ENCODE measurements at places on chromosomes 11 and 22. TPM values are rescaled to one million over a fixed set of nuclear protein-coding genes. Genes with fewer than 3 reads are reported as not detected.

DNA sequence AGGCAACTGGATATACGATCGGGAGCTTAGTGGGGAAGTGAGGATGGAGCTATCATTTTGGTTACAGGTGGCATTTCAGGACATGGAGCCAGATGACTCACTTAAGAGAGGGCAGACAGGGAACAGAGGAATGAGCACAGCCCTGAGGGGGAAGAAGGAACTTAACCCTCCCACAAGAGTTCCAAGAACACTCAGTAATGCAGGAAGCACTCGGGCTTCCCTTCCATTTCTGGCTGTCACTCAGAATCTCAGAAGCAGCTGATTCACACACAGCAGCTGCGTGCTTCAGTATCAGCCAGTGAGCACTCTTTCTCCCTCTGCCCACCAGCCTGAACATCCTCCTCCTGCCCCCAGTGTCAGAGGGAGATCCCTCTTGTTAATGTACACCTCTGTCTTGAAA lies 34.8 kb downstream of the EFCAB6 start:
- no peaks in the 10 kb centered on the region for H3K36me3 ChIP-seq
- H3K27ac ChIP-seq, result no peak overlapping the region
- no peak for DNase-seq
- H3K4me1 ChIP-seq, result no peaks in the 10 kb centered on the region
- no peak overlapping the region for H3K4me3 ChIP-seq

DNA sequence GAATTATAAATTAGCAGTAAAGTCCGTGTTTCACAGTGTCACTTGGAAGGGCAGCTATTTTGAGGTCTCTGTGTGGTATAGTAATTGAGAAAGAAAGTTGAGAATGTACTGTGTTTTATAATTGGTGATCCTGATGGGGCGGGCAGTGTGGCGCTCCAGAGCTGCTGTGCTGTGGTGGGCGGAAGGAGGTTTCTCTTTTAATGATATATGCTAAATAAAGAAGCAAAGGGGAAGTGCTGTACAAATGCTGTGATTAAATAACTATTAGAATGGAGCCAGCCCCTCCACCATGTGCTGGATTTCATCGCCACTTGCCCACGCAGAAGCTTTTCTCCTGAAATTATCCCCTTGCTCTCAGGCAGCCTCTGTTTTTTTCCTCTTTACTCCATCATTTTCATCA lies 24.6 kb downstream of the ATXN10 start:
- H3K4me1 ChIP-seq, result peaks cover under 1% of the 10 kb centered on the region
- H3K4me3 ChIP-seq, result no peak overlapping the region
- peaks cover 31% of the 10 kb centered on the region for H3K36me3 ChIP-seq
- no peaks in the 10 kb centered on the region for H3K27me3 ChIP-seq
- DNase-seq, result no peak
- H3K27ac ChIP-seq, result peak overlapping the region; percentile 14

- no peak overlapping the region for H3K27ac ChIP-seq
- peaks cover 32% of the 10 kb centered on the region for H3K36me3 ChIP-seq
- H3K4me1 ChIP-seq, result no peaks in the 10 kb centered on the region
- H3K4me3 ChIP-seq, result no peak overlapping the region
Measured at GRCh38 chr11:76010051-76010450, 195.0 kb downstream of the UVRAG start.

GRCh38 chr11:116217006-116217405 lies 555.8 kb downstream of the BUD13 start:
- no peak overlapping the region for H3K4me3 ChIP-seq
- H3K27ac ChIP-seq, result no peak overlapping the region
- DNase-seq, result peak; percentile 28
- H3K36me3 ChIP-seq, result no peaks in the 10 kb centered on the region

DNA sequence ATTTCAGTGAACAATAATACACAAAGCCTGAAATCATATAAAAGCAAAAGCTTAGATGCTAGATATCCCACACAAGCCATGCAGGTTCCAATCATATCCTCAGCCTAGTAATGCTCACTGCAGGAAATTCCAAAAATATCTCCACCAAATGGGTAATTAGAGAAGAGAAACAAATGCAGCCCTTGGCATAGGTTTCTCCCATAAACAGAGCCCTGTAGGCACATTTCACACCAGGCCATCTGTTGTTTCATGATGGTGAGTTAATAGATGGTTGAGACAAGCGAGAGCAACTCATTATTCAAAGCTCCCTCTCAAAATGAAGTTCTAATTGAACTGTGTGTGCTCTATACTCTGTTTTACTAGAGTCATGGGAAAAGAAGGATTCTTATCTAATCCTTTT lies 154.6 kb upstream of the TRPC6 start:
- H3K4me1 ChIP-seq, result no peaks in the 10 kb centered on the region
- no peak for DNase-seq
- no peak overlapping the region for H3K27ac ChIP-seq

DNA sequence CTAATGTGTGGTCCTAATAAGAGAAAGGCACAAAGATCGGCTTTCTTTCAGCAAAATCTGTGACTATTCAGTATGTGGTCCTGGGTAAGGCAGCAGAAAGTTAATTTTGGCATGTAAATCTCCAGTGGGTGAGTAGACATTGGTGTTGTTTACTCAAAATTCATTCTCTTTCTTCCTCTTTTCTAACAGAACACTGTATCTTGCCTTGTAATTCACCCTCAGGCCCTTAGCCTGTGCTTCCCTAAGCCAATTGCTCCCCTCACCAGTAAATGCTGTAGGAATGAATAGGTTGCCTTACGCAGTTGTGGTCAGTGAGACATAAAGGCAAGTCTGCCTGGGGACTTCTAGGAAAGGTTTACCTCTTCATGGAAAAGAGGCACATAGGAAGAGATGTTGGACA lies 49.9 kb upstream of the PDE3B start:
- no peak for DNase-seq
- H3K27me3 ChIP-seq, result no peaks in the 10 kb centered on the region

- H3K4me3 ChIP-seq, result no peak overlapping the region
- H3K27me3 ChIP-seq, result no peaks in the 10 kb centered on the region
- no peaks in the 10 kb centered on the region for H3K4me1 ChIP-seq
Measured at GRCh38 chr11:42075180-42075579, 615.7 kb upstream of the LRRC4C start.

- no peak overlapping the region for H3K27ac ChIP-seq
- H3K4me3 ChIP-seq, result no peak overlapping the region
- no peaks in the 10 kb centered on the region for H3K27me3 ChIP-seq
- no peaks in the 10 kb centered on the region for H3K4me1 ChIP-seq
- DNase-seq, result no peak
Measured at GRCh38 chr11:120827820-120828219, 196.1 kb upstream of the TBCEL start.

GRCh38 chr11:78542007-78542406 lies 32.7 kb downstream of the NARS2 start:
- peak overlapping the region; percentile 46 for H3K27ac ChIP-seq
- peaks cover 26% of the 10 kb centered on the region for H3K36me3 ChIP-seq
- no peak overlapping the region for H3K4me3 ChIP-seq
- H3K27me3 ChIP-seq, result no peaks in the 10 kb centered on the region
- H3K4me1 ChIP-seq, result peaks cover 5% of the 10 kb centered on the region
- no peak for DNase-seq

- H3K4me3 ChIP-seq, result no peak overlapping the region
- H3K4me1 ChIP-seq, result peaks cover 10% of the 10 kb centered on the region
- peaks cover 32% of the 10 kb centered on the region for H3K27me3 ChIP-seq
- no peak for DNase-seq
- H3K36me3 ChIP-seq, result no peaks in the 10 kb centered on the region
- no peak overlapping the region for H3K27ac ChIP-seq
Measured at GRCh38 chr11:63920126-63920938, 3.4 kb upstream of the RCOR2 start.

DNA sequence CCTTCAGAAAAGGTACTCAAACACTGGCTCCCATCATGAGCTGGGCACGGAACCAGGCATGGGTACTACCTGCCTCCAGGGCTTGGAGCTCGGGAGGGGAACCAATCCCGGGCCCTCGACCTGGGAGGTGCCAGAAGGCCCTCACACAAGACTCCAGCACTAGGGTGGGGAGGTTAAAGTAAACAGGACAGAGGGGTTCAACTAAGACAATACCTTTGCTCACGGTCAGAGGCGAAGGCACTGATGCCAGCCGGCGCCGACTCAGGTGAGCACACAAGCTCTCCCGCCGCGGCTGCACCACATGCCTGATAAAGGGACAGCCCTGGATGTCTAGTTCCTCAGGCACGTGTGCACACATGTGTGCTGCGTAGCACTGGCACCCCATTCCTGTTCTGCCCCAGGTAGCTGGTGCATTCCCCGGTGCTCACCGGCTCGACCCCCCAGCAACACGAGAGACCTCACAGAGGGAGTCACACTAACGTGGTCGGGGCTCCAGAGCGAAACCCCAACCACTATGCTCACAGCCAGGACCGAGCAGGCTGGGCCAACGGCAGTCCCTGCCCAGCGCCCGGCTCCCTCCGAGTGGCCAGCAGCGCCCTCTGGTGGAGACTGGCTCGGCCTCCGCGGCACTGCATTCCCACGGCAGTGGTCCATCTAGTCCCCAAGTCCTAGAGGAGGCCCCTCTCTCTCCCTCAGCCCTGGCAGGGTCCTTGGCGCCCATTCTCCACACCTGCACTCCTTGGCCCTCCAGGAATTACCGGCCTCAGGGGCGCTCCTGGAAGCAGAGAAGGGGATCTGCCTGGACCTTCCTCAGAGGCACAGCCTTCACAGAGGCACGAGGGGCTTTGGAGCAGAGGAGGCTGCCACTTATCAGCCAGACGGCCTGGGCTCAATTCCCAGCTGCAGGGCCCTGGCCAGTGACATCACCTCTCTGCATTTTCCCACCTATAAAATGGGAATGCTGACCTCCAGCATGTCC lies 28.8 kb upstream of the MOB2 start:
- no peaks in the 10 kb centered on the region for H3K36me3 ChIP-seq
- H3K4me1 ChIP-seq, result peaks cover 19% of the 10 kb centered on the region
- H3K4me3 ChIP-seq, result no peak overlapping the region
- DNase-seq, result peak; percentile 64
- no peak overlapping the region for H3K27ac ChIP-seq

- no peaks in the 10 kb centered on the region for H3K4me1 ChIP-seq
- no peak overlapping the region for H3K4me3 ChIP-seq
- H3K27ac ChIP-seq, result no peak overlapping the region
- DNase-seq, result no peak
- peaks cover 1% of the 10 kb centered on the region for H3K36me3 ChIP-seq
Measured at GRCh38 chr11:117458275-117459122, 130.8 kb downstream of the CEP164 start.

GRCh38 chr11:9095421-9095820 lies 4.0 kb upstream of the SCUBE2 start:
- H3K4me3 ChIP-seq, result no peak overlapping the region
- H3K27me3 ChIP-seq, result peaks cover 37% of the 10 kb centered on the region
- no peaks in the 10 kb centered on the region for H3K36me3 ChIP-seq
- no peak overlapping the region for H3K27ac ChIP-seq
- H3K4me1 ChIP-seq, result no peaks in the 10 kb centered on the region
- no peak for DNase-seq

- no peak overlapping the region for H3K27ac ChIP-seq
- H3K36me3 ChIP-seq, result no peaks in the 10 kb centered on the region
- no peak overlapping the region for H3K4me3 ChIP-seq
- H3K27me3 ChIP-seq, result peaks cover under 1% of the 10 kb centered on the region
Measured at GRCh38 chr22:45460288-45461109, 42.2 kb upstream of the FBLN1 start.

GRCh38 chr11:48116437-48117228 lies 100.0 kb upstream of the OR4B1 start:
- no peaks in the 10 kb centered on the region for H3K27me3 ChIP-seq
- H3K4me3 ChIP-seq, result no peak overlapping the region
- DNase-seq, result no peak

- H3K4me3 ChIP-seq, result peak overlapping the region; percentile 98
- peak; percentile 34 for DNase-seq
- H3K27ac ChIP-seq, result peak overlapping the region; percentile 90
- H3K27me3 ChIP-seq, result peaks cover 22% of the 10 kb centered on the region
Measured at GRCh38 chr11:117144477-117145392, 648 bp downstream of the PAFAH1B2 start.

DNA sequence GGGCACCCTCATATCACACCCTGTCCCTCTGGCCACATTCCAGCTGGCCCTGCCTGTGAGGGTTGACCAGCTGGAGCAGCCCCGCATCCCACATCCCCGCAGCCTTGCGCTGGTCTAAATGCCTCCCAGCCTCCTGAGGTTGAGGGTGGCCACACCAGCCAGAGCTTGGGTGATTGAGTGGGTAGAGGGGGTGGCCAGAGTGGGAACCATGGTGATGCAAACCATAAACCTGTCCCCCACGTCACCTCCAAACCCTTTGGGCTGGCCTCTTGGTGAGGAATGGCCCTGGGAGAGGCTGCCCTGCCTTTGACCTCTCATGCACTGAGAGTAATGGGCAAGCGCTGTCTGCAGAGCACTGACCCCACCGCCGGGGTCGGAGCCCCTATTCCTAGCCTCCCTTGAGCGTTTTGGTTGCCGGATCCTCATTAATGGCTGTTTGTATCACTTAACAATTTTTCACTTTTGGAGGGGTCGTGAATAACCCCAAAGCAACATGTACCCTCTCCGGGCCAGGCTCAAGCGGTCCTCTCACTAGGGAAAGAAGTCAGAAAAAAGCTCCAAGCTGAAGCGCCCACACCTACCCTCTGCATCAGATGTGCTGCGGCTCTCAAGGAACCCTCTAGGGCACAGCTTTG lies 16.0 kb upstream of the KCNQ1OT1 start:
- no peak for DNase-seq
- no peak overlapping the region for H3K27ac ChIP-seq
- H3K4me1 ChIP-seq, result no peaks in the 10 kb centered on the region
- H3K27me3 ChIP-seq, result no peaks in the 10 kb centered on the region
- no peaks in the 10 kb centered on the region for H3K36me3 ChIP-seq
- H3K4me3 ChIP-seq, result no peak overlapping the region

DNA sequence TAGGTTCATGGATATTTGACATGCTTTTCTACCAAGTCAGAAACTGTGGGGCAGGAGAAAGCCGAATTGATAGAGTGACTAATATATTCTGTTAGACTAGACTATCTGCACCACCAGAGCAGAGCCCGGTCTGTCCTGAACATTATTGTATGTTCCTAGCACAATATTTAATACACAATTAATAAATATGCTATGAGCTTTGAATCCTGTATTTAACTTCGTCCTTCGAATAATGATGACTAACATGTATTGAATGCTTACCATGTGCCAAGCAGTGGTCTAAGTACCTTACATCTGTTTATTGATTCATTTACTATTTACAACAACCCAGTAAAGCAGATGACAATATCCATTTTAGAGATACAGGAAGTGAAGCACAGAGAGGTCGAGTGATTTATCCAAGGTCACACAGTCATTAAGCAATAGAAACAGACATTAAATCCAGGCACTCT lies 44.8 kb upstream of the ANO3 start:
- DNase-seq, result no peak
- no peak overlapping the region for H3K27ac ChIP-seq
- no peaks in the 10 kb centered on the region for H3K27me3 ChIP-seq
- H3K4me1 ChIP-seq, result no peaks in the 10 kb centered on the region

GRCh38 chr11:78943154-78943553 lies 368.5 kb upstream of the NARS2 start:
- peaks cover 19% of the 10 kb centered on the region for H3K27me3 ChIP-seq
- H3K27ac ChIP-seq, result no peak overlapping the region

GRCh38 chr22:47621253-47621652 lies 858.8 kb downstream of the TBC1D22A start:
- H3K36me3 ChIP-seq, result no peaks in the 10 kb centered on the region
- H3K27ac ChIP-seq, result no peak overlapping the region
- H3K4me3 ChIP-seq, result no peak overlapping the region
- H3K4me1 ChIP-seq, result no peaks in the 10 kb centered on the region

CNTN5 gene
- not detected for total RNA-seq

C11orf97 gene
- total RNA-seq, result not detected

ABCC8 gene
- total RNA-seq, result not detected

ACTN3 gene
- 0.23 TPM for total RNA-seq

SCGB1C1 gene
- not detected for total RNA-seq

KREMEN1 gene
- not detected for total RNA-seq

APOA4 gene
- not detected for total RNA-seq
